CD4-positive, alpha-beta memory T cell (primary cell): ENCODE measurements at places on chromosomes 16 and 17. TPM values are rescaled to one million over a fixed set of nuclear protein-coding genes. Genes with fewer than 3 reads are reported as not detected.

Gene UMOD
- polyA plus RNA-seq: not detected

Gene NAGS
- polyA plus RNA-seq: 1.7 TPM

Gene TAT
- not detected for polyA plus RNA-seq

Gene BRIP1
- polyA plus RNA-seq: 0.31 TPM

Gene E2F4
- 53.6 TPM for polyA plus RNA-seq

Gene RHBDL1
- polyA plus RNA-seq: 2.1 TPM

Gene PCGF2
- polyA plus RNA-seq: not detected

GRCh38 chr17:2057175-2057759, 2.4 kb downstream of the HIC1 start:
- no peak overlapping the region for H3K27ac ChIP-seq
- no peaks in the 10 kb centered on the region for H3K27me3 ChIP-seq

DNA sequence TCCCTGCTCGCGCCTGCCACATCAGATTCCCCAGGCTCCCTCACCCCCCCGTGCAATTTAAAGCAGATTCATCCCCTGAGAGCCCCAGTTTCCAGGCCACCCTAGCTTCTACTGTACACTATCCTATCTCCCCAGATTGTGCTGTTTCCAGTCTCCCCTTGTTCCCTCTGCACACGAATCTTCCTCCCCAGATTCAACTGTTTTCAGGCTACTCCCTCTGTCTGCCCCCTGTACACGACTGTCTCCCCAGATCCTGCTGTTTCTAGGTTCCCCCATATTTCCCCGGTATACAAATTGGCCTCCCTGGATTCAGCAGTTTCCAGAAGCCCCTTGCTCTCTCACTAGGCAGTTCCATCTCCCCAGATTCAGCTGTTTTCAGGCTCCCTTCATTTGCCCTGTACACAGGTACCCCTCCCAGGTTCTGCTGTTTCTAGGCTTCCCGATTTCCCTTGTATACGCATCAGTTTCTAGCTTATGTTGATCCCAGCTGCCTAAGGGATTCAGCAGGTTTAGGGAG, 22.9 kb downstream of the COPZ2 start:
- H3K27ac ChIP-seq: no peak overlapping the region
- no peak overlapping the region for H3K4me3 ChIP-seq
- no peak for DNase-seq
- peaks cover 11% of the 10 kb centered on the region for H3K27me3 ChIP-seq
- no peaks in the 10 kb centered on the region for H3K36me3 ChIP-seq
- H3K4me1 ChIP-seq: peaks cover 8% of the 10 kb centered on the region

DNA sequence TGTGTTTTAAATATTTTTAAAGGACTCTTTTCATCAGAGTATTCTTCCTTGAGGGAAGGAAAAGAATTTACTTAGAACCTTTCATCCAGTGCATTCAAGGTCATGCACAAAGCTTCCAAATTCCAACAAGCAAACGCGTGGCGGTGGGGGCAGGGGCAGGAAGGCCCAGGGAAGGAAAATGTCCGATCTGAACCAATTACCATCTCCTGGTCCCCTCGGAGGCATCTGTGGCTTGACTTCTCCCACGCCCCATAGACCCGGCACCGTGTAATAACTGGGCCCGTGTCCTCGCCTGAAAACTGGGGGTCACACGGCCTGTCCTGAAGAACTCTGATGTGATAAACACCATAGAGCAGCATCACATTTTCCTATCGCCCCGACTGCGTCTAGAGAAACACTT, 18.3 kb downstream of the MEAK7 start:
- DNase-seq: no peak
- H3K4me3 ChIP-seq: no peak overlapping the region
- H3K4me1 ChIP-seq: no peaks in the 10 kb centered on the region
- no peak overlapping the region for H3K27ac ChIP-seq
- H3K27me3 ChIP-seq: no peaks in the 10 kb centered on the region

DNA sequence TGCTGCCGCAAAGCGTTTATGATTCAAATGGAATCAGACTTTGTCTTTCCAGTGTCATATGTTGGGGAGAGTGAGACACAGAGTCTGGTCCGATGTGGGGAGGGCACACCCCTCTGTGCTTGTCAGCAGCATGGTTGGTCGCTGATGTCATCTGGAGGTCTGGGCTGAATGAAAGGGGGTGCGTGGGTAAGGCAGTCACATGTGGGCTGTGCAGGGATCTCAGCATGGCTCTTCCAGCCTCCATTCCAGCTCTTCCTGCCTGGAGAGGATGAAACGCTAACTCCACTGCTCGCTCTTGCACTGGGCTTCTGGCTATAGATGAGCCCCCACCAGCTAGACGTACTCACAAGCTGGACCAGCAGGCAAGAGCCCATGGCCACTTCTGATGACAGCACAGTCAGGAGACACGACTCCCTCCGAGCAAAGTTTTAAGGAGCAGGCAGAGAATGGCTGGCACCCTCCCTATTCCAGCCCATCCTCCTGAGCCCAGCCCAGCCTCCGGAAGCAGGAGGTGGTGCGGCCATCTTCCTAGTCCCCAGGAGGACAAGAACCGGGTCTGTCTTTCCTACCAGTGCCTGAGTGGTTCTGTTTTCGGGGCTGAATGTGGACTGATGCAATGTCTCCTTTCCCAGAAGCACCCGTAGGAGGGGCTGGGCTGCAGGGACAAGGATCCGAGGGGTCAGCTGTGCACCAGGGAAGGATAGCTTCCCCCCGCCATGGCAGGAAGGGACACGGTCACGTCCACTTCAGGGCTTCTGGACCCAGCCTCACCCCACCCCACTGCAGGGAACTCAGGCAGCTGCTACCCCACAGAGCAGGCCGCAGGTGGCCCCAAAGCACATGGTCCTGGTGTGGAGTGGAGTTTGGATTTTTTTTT, 41.5 kb upstream of the CBFA2T3 start:
- H3K4me1 ChIP-seq: no peaks in the 10 kb centered on the region
- no peaks in the 10 kb centered on the region for H3K27me3 ChIP-seq
- no peak overlapping the region for H3K4me3 ChIP-seq

DNA sequence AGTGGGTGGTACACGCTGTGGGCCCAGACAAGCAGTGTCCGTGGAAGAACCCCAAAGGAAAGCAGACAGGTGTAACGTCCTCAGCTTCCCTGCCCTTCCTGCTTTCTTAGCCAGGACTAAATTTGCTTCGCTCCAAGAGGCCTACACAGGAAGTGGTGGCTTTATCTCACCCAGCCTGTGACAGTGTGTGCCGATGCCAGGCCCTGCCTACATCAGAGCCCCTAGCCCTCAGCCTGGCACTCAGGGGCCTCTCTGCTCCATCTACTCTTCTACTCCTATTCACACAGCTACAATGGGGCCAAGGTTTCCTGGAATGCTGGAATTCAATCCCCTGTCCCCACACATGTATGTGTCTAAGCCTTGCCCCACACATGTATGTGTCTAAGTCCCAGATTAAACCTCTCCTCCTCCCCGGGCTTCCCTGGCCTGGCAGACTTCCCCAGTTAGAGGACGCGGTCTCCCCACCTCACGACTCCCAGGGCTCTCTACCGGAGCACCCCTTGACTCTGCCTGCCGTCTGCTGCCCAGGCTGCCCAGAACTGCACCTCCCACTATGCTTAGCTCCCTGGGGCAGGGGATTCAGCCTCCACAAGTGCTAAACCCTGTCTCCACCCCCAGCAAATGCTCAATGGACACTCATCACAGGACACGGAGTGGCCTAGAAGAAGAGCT, 8.2 kb downstream of the PGAP3 start:
- no peaks in the 10 kb centered on the region for H3K36me3 ChIP-seq
- DNase-seq: peak; percentile 48
- no peaks in the 10 kb centered on the region for H3K27me3 ChIP-seq
- peak overlapping the region; percentile 54 for H3K27ac ChIP-seq
- H3K4me1 ChIP-seq: peaks cover 61% of the 10 kb centered on the region

DNA sequence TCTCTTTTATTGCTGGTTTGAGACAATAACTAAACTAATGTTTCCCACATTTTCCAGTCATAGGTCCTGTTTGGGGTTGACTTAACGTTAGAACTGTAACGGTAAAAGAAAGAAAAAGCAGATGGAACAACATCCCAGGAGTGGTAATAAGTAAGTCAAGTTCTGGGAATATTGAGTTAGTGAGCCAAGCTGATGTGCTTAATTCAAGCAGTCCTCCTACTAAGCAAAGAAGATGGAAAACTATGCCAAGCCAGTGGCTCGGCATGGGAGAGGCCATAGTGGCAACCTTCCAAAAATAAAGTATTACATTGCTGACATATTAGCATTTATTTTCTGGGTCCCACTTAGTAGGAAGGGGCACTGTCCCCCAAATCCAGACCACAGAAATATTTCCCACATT, 161.7 kb upstream of the CDH5 start:
- no peak overlapping the region for H3K4me3 ChIP-seq
- H3K36me3 ChIP-seq: no peaks in the 10 kb centered on the region
- no peaks in the 10 kb centered on the region for H3K27me3 ChIP-seq
- H3K27ac ChIP-seq: no peak overlapping the region

- no peak overlapping the region for H3K4me3 ChIP-seq
- no peaks in the 10 kb centered on the region for H3K36me3 ChIP-seq
- H3K27me3 ChIP-seq: no peaks in the 10 kb centered on the region
- DNase-seq: no peak
These were observed 126.6 kb downstream of the RPTOR start for GRCh38 chr17:80671039-80671824.

GRCh38 chr17:17712268-17712924, 31.1 kb downstream of the RAI1 start:
- no peak for DNase-seq
- no peaks in the 10 kb centered on the region for H3K4me1 ChIP-seq
- H3K27me3 ChIP-seq: no peaks in the 10 kb centered on the region
- no peak overlapping the region for H3K4me3 ChIP-seq
- H3K27ac ChIP-seq: no peak overlapping the region

- H3K36me3 ChIP-seq: no peaks in the 10 kb centered on the region
- H3K4me1 ChIP-seq: peaks cover 18% of the 10 kb centered on the region
- no peak overlapping the region for H3K27ac ChIP-seq
- no peak overlapping the region for H3K4me3 ChIP-seq
- H3K27me3 ChIP-seq: no peaks in the 10 kb centered on the region
These were observed 18.5 kb upstream of the RHOT1 start for GRCh38 chr17:32123782-32124181.

GRCh38 chr17:30318155-30318554, 15.7 kb downstream of the TMIGD1 start:
- H3K4me3 ChIP-seq: no peak overlapping the region
- peaks cover 18% of the 10 kb centered on the region for H3K4me1 ChIP-seq
- no peaks in the 10 kb centered on the region for H3K36me3 ChIP-seq

GRCh38 chr17:10309003-10309974, 63.5 kb downstream of the MYH13 start:
- no peak overlapping the region for H3K27ac ChIP-seq
- no peak overlapping the region for H3K4me3 ChIP-seq
- no peaks in the 10 kb centered on the region for H3K4me1 ChIP-seq

GRCh38 chr17:19019041-19019941, 14.7 kb upstream of the FAM83G start:
- peak; percentile 25 for DNase-seq
- no peak overlapping the region for H3K27ac ChIP-seq
- peaks cover 7% of the 10 kb centered on the region for H3K4me1 ChIP-seq
- no peak overlapping the region for H3K4me3 ChIP-seq
- no peaks in the 10 kb centered on the region for H3K27me3 ChIP-seq
